ENCODE measurements at places on chromosomes 13 and 19.
A peak's percentile ranks its signal among the peaks of the same experiment; 100 is the strongest.

DNA sequence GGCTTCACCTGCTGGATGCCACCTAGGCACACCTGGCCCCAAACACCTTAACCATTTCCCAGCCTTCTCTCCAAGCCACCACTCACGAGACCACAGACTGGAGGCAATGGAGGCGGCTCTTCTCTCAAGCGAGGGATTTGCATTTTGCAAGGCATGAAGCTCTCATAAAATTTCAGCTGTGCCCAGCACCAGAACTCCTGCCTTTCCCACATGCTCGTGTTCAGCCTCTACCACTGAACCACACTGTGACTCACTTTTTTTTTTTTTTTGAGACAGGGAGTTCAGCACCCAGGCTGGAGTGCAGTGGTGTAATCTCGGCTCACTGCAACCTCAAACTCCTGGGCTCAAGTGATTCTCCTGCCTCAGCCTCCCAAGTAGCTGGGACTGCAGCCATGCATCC is 10.6 kb downstream of the NANOS3 start:
- no peak for DNase-seq

DNA sequence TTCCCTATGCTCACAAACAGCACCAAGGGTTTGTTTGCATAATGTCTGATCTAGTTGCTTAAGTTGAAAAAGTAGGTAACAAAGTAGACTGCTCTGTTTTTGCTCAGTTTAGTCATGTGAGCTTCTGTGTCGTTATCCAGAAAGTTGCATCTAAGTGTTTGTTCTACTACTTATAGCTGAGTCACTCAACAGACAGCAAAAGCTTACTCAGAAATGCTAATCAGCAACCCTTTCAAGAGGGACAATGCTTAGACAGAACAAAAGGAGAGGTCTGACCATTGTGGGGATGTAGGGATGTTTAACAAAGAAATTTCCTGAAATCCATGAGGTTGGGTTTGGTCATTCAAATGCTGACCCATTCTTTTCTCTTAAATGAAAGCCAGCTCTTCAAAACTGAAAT is 106.4 kb downstream of the ATP8A2 start:
- DNase-seq, result no peak

- DNase-seq, result no peak
These were observed 7.1 kb downstream of the SERTM1 start for GRCh38 chr13:36680913-36681312.

- peak; percentile 89 for DNase-seq
These were observed 441.5 kb upstream of the KLF12 start for GRCh38 chr13:74575729-74576125.

DNA sequence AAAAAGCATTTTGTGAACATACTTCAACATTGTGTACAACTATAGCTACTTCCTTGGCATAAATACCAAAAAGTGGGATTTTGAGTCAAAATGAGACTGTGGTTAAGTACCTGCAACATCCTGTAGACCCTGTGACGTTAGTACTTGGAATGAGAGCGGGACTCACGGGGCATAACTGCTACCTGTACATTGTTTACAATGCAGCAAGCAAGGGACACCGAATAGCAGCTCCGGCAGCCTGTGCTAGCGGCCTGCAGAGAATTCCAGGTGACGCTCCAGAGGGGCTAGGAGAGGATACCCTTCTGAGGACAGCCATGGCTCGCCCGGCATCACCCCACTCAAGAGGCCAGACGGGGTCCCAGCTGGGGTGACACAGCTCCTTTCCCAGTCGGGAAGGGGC is 824 bp upstream of the ZNF331 start:
- DNase-seq, result no peak

GRCh38 chr13:112980434-112980833 is 11.4 kb downstream of the MCF2L start:
- DNase-seq, result no peak

DNA sequence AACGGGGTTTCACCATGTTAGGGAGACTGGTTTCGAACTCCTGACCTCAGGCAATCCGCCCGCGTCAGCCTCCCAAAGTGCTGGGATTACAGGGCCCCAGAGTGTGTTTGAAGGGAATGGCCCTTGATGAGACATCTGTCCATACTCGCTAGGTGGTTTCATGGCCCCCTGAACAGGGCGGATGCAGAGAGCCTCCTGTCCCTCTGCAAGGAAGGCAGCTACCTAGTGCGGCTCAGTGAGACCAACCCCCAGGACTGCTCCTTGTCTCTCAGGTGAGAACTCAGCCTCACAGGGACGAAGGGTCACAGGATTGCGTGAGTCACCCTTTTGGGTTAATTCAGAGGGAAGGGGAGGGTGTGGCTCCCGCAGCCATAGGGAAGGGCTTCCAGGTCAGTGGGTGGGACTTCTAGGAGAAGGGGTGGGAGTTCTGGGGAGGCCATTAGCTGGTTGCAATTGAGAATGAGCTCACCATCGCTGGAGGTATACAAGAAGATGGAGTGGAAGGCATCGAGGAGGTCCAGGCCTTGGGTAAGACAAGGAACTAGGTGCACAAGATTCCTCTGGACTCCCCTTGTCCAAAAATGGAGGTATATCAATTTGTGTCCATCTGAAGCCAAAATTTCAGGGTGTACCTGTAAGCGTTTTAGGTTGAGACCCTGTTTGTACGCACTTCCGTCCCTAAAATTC is 9.2 kb downstream of the SHD start:
- DNase-seq, result no peak

Measured in retina (tissue), 1 donor.